HS-27A (cell line): ENCODE measurements at places on chromosomes 1 and 21.

- no peak for DNase-seq
Measured at GRCh38 chr1:228362141-228362883, 44.3 kb downstream of the TRIM11 start.

GRCh38 chr1:210296682-210297081, 32.0 kb upstream of the HHAT start:
- DNase-seq, result no peak

GRCh38 chr1:235056937-235057336, 71.7 kb downstream of the TOMM20 start:
- no peak for DNase-seq

DNA sequence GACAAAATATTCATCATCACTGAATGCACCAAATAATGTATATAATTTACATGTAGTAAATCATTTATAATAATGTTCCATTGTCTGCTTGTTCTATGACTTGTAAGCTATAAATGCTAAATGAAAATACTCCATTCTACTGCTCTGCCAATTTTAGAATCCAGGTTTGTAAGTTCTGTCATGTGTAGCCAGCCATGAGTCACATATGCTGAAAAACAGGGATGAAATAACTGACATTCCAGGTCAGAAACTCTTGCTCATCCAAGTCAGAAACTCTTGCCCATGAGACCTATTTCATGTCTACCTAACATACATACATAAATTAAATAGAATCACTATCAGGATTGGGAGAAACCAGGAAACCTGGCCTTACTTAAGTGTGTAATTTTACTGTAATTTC, 95.6 kb downstream of the ASH1L start:
- peak; percentile 48 for DNase-seq

GRCh38 chr21:34593423-34593822, 21.5 kb downstream of the RCAN1 start:
- no peak for DNase-seq

- no peak for DNase-seq
Measured at GRCh38 chr21:45892156-45892915, 89.2 kb upstream of the COL6A1 start.

DNA sequence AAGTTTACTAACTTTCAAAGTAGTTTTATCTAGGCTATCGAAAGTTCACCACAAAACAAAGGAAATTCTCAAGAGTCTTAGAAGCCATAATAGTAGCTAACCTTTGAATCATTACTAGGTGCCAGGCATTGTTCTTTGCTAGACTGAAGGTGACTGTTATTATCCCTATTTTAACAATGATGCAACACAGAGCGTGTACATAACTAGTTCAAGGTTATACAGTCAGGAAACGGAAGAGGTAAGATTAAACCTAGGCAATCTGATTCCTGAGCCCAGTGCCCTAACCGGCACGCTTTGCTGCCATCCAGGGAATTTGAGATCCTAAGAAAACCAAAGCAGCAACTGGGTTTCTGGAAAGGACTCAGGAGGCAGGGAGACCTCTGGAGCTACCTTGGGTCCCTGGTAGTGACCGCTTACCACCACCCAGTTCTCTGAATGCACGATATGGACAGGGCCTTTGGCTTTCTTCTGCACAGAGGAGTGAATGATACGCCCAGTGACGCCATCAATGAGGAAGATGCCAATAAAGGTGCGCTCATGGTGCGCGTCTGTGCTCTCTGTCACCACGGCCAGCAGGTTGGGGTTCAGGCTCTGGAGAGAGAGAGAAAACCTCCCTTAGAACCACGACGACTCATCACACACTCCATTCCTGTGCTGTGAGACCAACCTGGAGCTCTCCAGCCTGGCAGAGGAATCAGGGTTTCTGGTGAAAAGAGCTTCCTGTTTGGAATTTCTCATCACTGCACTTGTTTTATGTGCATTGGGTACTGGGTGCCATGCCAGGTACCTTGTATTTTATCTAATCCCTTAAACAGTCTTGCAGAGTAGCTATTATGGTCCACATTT, 13.1 kb upstream of the UBR4 start:
- DNase-seq, result no peak

- DNase-seq, result no peak
Measured at GRCh38 chr1:44693159-44693558, 18.6 kb downstream of the ARMH1 start.

DNA sequence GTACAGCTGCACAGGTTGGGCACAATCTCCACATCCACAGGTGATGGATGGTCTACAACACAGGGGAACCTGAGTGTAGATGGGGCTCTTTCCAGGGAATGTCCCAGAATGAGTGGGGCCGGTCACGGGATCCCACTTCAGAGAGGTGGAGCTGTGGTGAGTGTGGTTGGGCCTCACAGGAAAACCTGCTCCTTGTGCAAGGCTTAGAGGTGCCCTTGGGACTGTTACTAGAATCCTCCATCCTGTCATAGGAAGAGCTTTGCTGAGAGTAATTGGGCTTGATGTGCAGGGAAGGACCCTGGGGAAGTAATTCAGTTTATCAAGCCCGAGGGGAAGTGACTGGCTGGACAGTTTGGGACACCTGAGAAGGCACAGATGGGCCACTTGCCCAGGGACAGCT, 137.9 kb downstream of the ZSCAN20 start:
- DNase-seq, result no peak

- no peak for DNase-seq
Measured at GRCh38 chr1:160258177-160258798, 4.1 kb downstream of the DCAF8 start.

GRCh38 chr1:199399996-199400724, 627.4 kb upstream of the NR5A2 start:
- DNase-seq, result no peak

GRCh38 chr1:77218477-77219165, 609 bp downstream of the PIGK start:
- DNase-seq, result no peak

- DNase-seq, result no peak
Measured at GRCh38 chr1:77671836-77672235, 10.6 kb downstream of the ZZZ3 start.

- no peak for DNase-seq
Measured at GRCh38 chr1:194133152-194133551, 946.7 kb upstream of the B3GALT2 start.

GRCh38 chr1:41917835-41918449, 780 bp downstream of the HIVEP3 start:
- DNase-seq, result no peak

GRCh38 chr1:160096274-160097116, 1.9 kb downstream of the IGSF8 start:
- DNase-seq, result no peak

DNA sequence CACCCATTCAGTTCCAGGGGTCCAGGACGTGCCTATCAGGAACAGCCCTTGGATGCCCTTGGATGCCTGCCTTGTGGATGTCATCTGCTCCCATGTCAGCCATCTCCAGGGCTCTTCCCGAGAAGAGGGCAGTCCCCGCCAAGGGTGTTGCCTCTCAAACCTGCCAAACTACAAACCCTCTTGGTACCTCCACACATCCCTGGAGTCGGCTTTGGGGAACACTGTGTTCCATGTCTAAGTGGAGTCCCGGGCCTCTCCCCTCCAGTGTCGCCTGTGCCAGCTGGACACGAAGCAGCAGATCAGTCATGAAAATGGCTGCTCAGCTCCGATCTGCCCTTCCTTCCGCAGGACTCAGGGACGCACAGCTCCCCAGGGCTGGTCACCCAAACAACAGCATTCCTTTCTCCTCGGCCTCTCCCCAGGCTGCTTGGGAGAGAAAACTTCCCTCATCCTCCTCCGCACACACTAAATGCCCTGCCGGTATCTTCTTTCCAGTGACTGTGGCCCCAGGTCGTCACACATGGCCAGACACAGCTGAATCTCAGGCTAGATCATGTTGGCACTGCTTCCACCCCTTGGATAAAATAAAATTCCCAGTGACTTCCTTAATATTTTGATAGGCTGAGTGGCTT, 53.4 kb downstream of the GALNT2 start:
- no peak for DNase-seq

DNA sequence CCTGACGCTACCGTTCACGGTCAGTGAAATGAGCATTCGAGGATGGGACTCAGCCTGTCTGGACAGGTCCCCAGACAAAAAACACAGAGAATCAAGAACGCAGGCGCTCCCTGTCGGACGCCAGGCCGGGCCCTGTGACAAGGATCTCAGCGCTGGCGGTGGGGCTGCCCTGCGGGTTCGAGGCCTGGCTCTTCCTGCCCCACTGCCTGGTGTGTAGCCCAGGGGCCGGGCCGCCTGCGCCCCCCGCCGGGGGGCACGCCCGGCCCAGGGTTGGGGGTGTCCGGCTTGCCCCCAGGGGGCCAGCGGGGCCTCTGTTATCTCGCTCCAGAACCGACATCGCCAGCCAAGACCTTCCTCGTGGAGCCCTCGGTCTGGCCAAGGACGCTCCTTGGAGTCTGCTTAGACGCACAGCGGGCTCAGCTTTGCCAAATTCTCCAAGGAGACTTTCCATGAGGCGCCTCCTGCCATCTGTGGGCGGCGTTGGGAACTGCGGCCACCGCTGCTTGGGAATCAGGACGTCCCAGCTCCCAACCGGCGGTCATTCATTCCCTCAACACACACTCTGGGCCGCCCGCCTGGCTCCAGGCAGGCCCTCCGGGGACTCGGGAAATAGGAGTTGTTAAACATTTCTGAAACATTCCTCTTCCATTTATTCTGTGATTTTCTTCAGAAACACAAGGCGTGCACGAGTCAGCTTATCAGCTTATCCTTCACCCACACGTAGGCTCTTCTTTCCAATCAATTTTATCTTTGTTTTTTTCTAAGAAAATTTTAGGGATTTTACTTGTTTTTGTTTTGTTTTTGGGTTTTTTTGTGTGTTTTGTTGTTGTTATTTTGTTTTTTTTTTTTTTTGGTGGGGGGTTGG, 11.3 kb upstream of the RIPK4 start:
- peak; percentile 31 for DNase-seq
